ENCODE measurements at places on chromosomes 12 and 14. TPM values are rescaled to one million over a fixed set of nuclear protein-coding genes. Genes with fewer than 3 reads are reported as not detected.

DNA sequence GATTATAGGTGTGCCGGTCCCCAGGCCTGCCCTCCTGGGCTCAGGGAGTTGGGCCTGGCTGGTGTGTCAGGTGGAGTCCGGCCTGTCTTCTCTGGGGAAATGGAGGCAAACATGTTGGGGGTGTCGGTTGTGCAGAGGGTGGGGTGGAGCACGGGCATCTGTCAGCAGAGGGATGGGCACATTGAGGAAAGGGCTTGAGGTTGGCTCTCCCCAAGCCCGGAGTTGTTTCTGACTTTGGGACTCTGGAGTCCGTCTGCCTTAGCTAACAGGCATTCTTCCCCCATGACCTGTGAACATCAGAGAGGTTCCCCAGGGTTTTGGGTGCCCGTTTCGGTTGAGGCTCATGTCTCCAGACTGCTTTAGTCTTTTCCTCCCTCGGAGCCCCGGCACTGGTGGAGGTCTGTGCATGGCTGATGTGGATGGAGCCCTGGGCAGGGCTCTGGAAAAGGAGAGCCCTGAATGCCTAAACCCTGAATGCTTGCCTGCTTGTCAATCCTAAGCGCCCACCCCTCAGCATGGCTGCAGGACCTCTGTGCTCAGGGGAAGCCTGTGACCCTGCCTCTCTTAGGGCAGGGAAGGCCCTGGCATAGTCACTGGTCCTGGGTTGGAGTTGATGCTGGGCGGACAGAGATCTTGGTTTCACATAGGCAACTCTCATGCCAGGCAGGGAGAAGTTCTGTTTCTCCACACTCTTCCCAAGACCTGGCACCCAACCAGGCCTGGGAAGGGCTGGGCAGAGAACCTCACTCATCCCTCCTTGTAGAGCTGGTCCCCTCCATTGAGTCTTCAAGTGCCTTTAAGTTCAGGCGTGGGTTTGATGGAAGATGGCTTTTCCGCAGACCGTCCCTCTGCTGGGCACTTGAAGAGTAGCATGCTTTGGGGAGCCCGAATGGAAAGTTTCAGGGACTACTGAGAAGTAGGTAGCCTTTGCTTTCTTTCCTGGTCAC, 12.9 kb downstream of the NYNRIN start:
- DNase-seq, result peak; percentile 66

DNA sequence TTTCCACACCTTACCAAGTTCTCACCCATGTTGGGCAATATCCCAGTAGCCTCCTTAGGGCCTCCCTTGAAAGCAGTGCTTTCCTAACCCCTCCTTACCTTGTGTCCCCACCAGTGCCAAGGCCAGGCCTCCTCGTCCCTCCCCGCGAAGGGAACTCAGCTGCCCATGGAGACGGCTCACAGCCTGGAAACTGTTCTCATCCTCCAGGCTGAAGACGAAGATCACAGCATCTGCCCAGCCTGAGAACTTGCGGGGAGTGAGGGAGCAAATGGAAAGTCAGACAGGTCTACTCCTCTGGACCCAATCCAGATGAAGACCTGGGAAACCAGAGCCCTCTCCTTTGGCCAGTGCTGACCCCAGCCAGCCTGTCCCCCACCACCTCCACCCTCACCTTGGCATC, 4.6 kb downstream of the AGAP2 start:
- DNase-seq, result no peak

Gene PPM1H
- 4.5 TPM for total RNA-seq

DNA sequence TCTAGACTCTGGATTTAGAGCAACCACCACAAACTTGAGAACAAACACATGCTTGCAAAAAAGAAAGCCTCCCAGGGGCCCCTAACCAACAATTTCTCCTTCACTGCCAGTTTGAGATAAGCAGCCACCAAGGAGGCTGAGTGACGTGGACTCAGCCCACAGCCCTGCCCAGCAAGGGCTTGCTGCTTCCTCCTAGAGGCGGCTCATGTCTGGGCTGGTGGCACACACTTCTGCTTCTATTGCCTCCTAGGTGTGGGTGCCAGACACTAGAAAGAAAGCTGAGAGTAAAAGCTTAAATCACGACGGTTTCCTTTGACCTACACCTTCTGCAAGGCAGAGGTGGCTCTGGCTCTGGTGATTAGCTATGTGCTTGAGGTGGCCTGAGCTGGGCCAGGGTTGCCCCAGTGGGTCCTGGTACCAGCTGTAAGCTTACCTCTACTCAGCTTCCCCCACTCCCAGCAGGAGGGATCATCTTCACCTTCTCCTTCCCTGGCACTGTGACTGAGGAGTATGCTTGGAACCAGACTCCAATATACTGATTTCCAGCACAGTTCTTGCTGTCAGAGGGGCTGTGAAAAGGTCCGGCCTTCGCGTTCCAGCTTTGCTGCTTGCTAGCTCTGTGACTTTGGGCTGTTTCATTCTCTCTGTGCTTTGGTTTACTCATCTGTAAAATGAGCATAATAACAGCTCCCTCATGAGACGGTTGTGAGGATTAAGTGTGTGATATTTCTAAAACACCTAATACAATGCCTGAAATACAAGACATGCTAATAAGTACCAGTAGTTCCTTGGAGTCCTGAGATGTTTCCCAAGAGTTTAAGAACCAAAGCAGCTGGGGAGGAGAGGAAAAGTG, 89.7 kb upstream of the PARP11 start:
- DNase-seq, result no peak

DNA sequence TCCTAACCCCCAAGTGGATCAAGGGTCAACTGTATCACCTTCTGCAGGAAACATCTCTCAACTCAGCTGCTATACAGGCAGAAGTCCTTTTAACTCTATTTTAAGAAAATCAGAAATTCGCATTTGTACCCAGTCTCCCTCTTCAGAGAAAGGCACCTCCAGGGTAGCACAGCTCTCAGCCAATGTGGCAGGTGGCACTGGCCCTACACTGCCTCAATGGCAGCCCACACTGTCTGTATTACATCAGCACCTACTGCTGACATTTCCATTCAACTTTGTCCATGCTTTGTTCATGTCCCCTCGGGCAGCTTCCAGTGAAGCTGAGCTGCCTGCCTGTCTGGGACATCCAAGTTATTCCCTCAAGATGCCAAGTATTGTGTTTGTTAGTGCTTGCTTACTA, 8.8 kb downstream of the SPTSSA start:
- DNase-seq, result no peak

- peak; percentile 13 for DNase-seq
Measured at GRCh38 chr12:25323581-25323982, 72.9 kb upstream of the KRAS start.

DNA sequence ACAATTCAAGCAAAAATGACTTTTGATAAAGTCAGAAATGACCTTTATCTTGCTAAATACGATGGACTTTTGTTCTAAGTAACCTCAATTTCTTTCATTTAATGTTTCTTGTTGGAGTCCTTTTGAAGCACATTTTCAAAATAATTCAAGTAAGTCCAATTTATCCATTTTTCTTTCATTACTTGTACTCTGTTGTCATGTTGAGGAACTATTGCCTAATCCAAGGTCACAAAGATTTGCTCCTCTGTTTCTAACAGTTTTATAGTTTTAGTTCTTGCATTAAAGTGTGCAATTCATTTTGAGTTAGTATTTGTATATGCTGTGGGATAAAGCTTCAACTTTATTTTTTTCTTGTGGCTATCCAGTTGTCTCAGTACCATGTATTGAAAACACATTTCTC, 66.7 kb downstream of the CCER1 start:
- no peak for DNase-seq

All from tongue (tissue), 3 donors.